ENCODE measurements at places on chromosomes 2 and 18.

GRCh38 chr2:128600581-128601297 is 282.1 kb upstream of the HS6ST1 start:
- no peak overlapping the region for H3K4me3 ChIP-seq
- no peak overlapping the region for H3K27ac ChIP-seq
- H3K27me3 ChIP-seq: no peaks in the 10 kb centered on the region
- H3K36me3 ChIP-seq: no peaks in the 10 kb centered on the region

DNA sequence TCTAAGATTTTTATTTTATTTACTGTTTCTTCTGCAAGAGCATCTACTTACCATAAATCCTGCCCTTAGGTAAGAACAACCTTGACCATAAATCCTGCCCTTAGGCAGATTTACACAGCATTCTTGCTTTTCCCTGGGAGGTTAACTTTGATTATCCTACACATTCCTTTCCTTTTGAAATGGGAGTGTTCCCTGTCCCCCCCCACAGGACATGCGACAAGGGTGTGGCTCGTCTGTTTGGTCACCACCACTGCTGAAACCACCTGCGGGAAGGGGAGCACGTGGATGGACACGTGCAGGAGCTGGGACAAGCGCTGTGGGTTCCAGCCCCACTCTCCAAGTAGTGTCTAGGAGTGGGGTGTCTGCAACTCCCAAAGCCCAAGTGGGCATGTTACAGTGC is 239.3 kb upstream of the SP5 start:
- no peak for DNase-seq
- no peak overlapping the region for H3K4me3 ChIP-seq
- H3K4me1 ChIP-seq: no peaks in the 10 kb centered on the region
- H3K27ac ChIP-seq: no peak overlapping the region

GRCh38 chr2:139992078-139992477 is 1211.9 kb upstream of the NXPH2 start:
- no peaks in the 10 kb centered on the region for H3K36me3 ChIP-seq
- no peak overlapping the region for H3K27ac ChIP-seq
- no peak overlapping the region for H3K4me3 ChIP-seq
- DNase-seq: no peak
- H3K4me1 ChIP-seq: no peaks in the 10 kb centered on the region

DNA sequence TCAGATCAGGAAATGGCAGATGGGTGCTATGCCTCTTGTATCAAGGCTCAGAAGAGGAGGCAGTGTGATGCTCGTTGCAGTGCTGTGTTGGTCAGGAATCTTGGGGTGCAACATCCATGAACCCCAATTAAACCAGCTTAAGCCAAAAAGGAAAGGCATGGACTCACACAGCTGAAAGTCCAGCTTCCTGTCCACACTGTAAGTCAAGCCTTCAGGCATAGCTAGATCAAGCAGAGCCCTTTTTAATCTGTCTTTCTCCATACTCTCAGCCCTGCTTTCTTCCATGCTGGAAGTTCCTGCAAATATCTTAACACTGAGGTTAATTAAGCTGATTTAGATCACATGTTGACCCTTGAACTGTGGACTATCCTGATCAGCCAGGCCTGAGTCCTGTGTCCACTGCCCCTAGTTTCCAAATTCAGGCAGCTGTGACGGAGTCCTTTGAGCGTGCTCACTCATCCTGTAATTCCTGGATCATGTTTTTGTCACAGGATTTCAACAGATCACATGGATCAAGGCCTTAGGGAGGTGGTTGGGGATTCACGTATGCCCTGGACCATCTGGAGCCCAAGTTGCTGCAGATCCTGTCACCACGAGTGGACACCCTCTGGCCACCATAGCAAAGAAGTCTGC is 4.5 kb upstream of the C2orf74 start:
- no peak overlapping the region for H3K27ac ChIP-seq
- no peaks in the 10 kb centered on the region for H3K27me3 ChIP-seq
- peaks cover 4% of the 10 kb centered on the region for H3K36me3 ChIP-seq
- DNase-seq: no peak

DNA sequence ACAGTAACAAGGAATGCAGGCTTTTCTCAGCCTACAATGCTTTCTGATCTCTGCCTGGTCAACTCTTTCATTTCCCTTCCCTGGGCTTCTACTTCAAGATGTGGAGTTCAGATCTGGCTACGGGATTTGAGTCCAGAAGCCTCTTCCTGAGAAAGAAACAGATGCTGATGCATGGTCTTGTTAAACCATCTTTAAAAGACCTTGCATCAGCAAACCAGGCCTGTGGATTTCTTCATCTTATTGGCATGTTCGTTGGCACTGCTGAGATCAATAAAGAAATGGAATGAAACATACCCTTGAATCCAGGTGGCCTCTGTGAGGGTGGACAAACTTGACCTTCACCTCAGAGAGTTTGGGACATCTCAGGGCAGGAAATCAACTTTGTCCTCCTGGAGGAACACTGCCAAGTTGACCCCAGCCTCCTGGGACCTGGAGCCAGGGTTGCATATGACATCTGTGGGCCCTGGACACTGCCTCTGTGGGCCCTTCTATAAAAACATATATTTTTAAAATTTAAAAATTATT is 21.4 kb downstream of the IGFBP2 start:
- no peak overlapping the region for H3K4me3 ChIP-seq
- no peak overlapping the region for H3K27ac ChIP-seq
- no peaks in the 10 kb centered on the region for H3K4me1 ChIP-seq
- H3K36me3 ChIP-seq: no peaks in the 10 kb centered on the region
- H3K27me3 ChIP-seq: no peaks in the 10 kb centered on the region
